Omental fat pad (tissue), 4 donors: ENCODE measurements at places on chromosomes 1 and 21.

DNA sequence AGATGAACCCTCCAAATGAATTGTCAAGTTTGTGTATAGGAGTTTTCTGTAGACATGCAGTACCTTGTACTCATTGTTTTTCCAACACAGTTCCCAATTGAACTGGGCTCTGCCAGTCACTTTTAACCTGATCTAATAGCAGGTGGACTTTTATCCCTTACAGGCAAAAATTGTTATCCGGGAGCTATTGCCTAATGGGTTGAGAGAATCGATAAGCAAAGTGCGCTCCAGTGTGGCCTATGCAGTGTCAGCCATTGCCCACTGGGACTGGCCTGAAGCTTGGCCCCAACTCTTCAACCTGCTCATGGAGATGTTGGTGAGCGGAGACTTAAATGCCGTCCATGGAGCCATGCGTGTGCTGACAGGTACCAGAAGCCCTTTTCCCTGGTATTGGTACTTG lies 19.3 kb downstream of the IPO9 start:
- DNase-seq: no peak

- no peak for DNase-seq
Observed at GRCh38 chr1:233230011-233230410, 65.5 kb downstream of the PCNX2 start.

- DNase-seq: no peak
Observed at GRCh38 chr1:61588736-61589672, 135.9 kb downstream of the TM2D1 start.

DNA sequence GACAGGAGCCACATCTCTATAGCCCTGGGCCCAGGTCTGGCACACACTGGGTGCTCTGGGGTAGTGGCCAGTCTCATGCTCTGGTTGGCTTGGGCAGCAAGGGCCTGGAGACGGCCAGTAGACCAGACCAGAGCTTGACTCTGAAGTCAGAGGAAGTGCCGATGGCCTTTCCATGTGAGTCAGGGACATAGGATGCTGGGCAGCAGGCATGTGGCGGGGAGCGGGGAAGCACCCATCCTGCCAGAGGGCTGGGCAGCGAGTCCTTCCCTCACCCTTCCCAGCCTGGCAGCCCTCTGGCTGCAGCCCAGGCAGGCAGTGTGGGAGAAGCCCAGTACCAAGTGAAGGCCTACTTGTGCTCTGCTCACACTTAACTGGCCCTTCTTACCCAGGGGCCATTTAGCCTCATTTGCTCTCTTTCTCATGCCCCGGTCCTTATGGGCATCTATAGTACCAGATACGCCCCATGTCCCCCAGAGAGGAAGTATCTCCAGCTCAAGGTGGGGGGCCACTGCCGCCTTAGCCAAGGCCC lies 3.3 kb downstream of the GPR153 start:
- DNase-seq: no peak

DNA sequence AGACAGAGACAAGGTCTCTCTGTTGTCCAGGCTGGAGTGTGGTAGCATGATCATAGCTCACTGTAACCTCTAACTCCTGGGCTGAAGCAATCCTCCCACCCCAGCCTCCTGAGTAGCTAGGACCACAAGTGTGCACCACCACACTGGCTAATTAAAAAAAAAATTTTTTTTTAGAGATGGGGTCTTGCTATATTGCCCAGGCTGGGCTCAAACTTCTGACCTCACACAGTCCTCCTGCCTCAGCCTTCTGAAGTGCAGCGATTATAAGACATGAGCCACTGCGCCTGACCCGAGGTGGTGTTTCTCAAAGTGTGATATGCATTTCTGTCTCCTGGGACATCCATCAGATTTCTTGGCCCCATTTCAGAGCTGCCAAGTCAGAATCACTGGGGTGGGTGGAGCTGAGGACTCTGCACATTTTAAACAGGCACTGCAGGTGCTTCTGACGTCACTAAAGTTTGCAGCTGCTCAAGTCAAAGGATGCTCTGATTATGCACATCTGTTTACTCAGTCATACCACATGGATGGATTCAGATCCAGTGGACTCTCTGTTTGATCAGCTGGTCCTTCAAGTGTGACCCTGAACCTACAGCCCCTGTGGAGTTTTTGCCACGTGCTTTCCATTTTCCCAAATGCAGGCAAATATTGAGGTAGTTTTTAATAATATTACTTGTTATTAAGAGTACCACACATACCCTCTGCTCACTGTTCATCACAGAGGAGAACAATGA lies 21.4 kb downstream of the TGFB2 start:
- DNase-seq: no peak

DNA sequence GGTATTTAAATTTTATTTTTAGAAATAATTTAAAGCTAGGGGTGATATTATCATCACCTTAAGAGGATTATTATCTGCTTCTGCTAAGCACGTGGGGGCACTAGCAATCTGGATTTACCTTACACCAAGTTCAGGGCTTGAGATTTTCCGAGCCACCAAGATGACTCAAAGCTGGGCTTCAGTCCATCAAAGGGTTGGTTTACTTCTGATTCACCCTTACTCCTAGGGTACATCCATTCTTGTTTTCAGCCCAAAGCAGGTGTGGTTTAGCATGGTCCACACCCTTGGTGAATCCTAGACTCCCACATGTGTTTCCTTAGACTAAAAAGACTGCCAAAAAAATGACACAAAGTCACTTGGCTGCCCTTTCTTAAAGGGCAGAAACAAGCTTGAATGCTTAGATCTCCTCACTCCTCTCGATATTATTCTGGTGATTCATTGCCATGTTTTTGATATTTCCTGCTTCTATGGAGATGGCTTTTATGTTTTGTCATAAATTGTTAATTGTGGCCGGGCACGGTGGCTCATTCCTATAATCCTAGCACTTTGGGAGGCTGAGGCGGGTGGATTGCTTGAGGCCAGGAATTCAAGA lies 9.8 kb upstream of the PRSS38 start:
- no peak for DNase-seq

- no peak for DNase-seq
Observed at GRCh38 chr21:14686466-14687267, 140.6 kb upstream of the SAMSN1 start.

DNA sequence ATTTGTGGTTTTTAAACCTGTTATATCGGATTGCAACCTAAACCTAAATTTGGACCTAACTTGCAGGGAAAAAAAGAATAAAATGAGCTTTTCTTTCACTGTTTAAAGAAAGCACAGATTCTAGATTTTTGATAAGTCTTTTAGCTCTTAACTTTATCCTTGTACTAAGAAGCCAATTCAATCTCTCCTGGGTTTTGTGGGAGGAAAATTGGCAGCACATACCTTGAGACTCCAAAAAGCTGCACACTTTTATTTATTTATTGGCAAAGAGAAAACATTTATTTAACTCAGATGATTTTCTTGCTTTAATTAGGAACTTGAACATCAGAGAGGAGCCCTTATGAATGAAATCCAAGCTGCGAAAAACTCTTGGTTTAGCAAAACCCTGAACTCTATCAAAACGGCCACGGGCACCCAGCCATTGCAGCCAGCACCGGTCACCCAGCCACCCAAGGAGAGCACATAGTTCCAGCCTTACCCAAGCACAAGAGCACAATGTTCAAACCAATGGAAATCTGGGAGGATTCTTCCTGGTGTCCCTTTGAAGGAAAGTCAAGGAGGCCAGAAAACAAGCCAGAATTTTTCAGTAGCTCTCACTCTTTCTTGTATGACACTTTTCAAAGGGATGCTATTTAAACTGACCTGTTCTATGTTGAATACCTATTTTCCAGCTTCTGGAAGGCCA lies 10.1 kb upstream of the CACYBP start:
- no peak for DNase-seq

DNA sequence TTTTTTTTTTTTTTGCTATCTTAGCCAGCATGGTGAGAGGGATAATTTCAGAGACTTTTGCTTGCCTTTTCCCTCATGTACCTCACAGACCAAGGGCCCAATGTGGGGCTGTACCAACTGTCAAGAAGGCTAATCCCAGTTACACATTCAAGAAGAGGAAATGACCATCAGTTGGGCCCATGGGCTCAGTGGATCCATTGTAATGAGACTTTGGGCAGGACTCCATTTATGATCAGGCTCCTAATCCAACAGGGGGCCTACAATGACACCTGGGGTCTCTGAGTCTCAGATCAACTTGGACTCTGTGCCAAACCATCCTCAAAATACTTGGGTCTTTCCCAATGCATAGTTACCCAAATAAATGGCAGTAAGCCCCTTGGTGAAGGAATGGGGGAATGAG lies 450.4 kb upstream of the VAMP3 start:
- no peak for DNase-seq

GRCh38 chr21:33977721-33978369 lies 62.2 kb upstream of the ATP5PO start:
- no peak for DNase-seq

DNA sequence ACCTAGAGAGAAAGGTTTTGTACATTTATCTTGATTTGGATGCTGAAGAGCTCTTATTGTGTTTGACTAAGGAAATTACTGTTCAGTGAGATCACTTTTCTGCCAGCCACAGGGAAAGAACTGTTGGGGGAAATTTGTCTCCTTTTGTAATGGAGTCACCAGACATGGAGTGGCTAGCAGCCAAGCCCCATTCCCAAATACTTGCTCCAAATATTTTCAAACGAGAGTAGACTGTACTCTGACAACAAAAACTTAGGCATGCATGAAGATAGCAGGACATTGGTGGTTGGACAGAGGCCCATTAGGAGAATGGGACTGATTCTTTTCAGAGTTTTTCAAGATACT lies 21.1 kb downstream of the IPO9 start:
- DNase-seq: no peak

DNA sequence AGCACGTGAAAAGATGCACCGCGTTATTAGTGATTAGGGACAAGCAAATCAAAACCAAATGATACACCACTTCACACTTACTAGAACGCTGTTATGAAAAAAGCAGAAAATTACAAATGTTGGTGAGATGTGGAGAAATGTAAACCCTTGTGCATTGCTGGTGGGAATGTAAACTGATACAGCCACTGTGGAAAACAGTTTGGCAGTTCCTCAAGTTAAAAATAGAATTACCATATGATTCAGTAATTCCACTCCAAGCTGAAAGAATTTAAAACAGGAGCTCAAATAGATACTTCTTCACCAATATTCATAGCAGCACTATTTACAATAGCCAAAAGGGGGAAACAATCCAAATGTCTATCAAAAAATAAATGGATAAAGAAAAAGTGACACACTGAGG lies 10.3 kb upstream of the EVI5 start:
- no peak for DNase-seq

DNA sequence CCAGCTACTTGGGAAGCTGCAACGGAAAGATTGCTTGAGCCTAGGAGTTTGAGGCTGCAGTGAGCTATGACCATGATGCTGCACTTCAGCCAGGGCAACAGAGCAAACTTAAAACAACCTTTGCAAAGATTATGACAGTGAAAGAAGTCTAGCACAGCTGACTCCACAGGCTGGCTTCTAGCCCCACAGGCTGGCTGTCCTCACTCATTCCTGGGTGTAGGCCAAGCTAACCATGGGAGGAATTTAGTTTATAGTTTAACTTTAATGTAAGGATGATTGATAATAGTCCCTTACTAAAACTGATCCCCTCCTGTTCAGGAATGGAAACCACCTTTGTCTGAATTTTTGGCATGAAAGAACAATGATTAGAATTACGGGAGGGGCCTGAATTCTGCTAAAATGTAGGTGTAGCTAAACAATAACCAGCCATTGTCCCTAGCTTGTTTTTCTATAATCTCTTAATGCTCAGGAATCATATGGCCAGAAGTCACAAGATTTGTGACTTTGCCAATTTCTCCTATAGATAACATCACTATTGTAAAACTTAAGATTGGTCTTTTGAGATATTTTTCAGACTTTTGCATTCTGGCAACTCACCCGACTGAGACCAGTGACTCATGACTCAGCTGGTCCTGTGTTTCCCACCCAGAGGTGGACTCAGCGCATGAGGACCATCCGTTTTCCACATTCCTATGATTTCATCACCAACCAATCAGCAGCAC lies 28.1 kb upstream of the SGIP1 start:
- no peak for DNase-seq

- DNase-seq: no peak
Observed at GRCh38 chr1:151811181-151811580, 6.0 kb upstream of the LINGO4 start.

DNA sequence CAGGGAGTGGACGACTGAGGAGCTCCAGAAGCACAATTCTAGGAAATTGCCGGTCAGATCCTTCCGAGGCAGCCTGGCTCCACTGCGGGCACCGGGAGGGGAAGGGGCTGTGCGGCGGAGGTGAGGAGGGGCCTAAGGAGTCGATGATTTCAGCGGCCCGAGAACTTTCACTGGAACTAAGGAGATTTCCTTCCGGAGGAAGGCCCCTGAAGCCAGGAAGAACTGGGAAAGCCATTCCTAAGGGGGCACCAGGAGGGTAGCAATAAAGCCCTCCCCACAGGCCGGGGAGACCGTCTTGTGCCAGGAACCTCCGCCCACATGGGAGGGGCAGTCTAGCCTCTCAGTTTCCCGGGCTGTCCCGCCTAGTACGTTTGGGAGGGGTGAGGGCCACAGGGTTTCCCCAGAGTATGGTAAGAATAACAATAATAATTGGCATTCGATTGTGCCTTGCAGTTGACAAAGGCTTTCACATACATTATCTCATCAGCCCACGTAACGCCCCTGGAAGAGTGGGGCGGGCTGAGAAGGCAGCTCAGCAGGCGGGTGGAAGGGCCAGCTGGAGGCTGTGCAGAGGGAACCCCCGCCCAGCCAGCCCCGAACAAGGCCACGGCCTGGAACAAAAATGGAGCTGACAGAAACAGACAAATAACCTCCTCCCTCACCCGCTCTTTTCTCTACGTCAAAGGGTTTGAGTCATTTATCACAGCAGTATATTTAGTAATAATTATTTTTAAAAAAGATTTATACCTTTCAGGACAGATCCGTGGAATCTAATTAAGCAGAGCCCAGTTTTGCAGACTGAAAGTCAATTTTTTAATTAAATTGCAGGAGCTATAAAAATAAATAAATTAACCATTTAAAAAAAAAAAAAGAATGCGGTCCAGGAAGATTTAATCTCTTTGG lies 19.8 kb downstream of the NPR1 start:
- no peak for DNase-seq

DNA sequence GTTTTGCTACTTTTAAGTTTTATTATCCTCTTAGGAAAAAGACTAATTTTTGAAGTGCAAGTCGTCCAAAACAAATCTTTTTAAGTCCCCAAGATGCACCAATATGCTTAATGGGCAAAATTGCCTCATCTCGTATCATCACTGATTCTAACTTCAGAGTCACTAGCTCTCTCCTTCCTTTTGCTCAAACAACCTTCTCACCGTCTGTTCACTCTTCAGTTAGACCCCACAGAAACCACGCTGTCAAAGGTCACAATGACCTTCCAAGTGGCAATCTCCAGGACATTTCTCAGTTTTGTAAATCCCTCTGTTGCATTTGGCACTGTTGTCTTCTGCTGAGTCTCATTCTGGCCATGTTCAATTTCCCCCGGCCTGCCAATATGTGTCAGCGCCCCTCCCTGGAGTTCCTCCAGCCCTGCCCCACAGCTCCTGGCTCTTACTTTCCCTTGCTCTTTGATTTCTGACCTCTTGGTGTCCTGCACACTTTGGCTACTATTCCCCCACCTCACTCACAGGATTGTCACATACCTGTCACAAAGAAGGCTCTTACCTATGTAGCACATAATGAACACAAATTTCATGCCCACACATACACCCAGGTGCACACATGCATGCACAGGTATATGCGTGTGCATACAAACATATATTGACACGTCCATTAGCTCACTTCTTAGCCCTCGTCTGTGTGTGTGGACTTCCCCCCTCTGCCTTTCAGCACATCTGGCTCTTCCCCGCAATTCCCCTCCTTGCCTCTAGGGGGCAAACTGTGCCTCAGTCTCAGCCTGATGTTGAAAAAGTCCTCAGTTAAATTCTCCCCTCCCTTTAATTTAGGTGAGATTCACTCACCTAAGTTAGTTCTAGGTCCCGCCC lies 354.0 kb upstream of the DUSP10 start:
- DNase-seq: no peak
